ENCODE measurements at places on chromosomes 7 and 10. TPM values are rescaled to one million over a fixed set of nuclear protein-coding genes. Genes with fewer than 3 reads are reported as not detected.
A peak's percentile ranks its signal among the peaks of the same experiment; 100 is the strongest.

DNA sequence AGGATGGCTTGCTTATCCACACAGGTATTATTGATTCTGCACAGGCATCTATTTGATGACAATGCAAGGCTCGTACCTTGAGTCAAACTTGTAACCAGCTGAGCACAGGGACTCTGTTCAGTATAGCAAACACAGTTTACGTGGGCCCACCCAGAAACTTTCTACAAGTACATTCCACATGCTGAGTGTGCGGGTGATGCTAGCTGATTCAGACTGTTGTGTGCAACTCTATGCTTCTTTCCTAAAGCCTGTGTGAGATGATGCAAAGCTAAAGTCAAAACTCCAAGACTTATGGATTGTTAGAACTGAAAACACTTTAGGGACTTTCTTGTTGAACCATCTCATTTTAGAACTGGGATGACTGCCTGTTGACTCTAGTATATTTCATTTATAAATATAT lies 21.5 kb upstream of the CALD1 start:
- H3K4me1 ChIP-seq, result no peaks in the 10 kb centered on the region
- no peak overlapping the region for H3K27ac ChIP-seq
- no peak for DNase-seq
- no peaks in the 10 kb centered on the region for H3K27me3 ChIP-seq
- no peaks in the 10 kb centered on the region for H3K36me3 ChIP-seq

- no peaks in the 10 kb centered on the region for H3K27me3 ChIP-seq
- no peak for DNase-seq
- H3K4me1 ChIP-seq, result peaks cover 4% of the 10 kb centered on the region
- no peak overlapping the region for H3K4me3 ChIP-seq
- no peaks in the 10 kb centered on the region for H3K36me3 ChIP-seq
Measured at GRCh38 chr7:35700333-35700732, 5.4 kb upstream of the HERPUD2 start.

DNA sequence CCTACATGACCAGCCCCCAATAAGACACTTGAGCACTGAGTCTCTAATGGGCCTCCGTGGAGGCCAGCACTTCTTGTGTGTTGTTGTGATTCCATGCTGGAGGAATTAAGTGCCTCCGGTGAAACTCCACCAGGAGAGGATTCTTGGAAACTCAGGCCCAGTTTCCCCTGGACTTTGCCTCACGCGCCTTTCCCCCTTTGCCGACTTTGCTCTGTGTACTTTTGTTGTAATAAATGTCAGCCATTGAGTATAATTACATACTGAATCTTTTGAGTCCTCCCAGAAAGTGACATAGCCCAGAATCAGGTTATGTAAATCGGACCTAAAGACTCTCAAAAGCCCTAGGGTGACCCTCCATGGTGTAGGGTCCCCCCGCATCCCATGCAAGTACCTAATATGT lies 82.4 kb downstream of the DLG5 start:
- H3K4me1 ChIP-seq, result peaks cover 28% of the 10 kb centered on the region
- no peak overlapping the region for H3K4me3 ChIP-seq
- peaks cover 5% of the 10 kb centered on the region for H3K36me3 ChIP-seq
- no peaks in the 10 kb centered on the region for H3K27me3 ChIP-seq

GRCh38 chr7:16999541-17000267 lies 117.9 kb upstream of the AGR3 start:
- no peak overlapping the region for H3K27ac ChIP-seq
- no peaks in the 10 kb centered on the region for H3K36me3 ChIP-seq

The LAMB1 gene
- 329 TPM for polyA plus RNA-seq

The TRIM73 gene
- polyA plus RNA-seq, result 6.7 TPM

- no peak overlapping the region for H3K4me3 ChIP-seq
- DNase-seq, result no peak
- no peaks in the 10 kb centered on the region for H3K27me3 ChIP-seq
- H3K27ac ChIP-seq, result no peak overlapping the region
- H3K4me1 ChIP-seq, result no peaks in the 10 kb centered on the region
- no peaks in the 10 kb centered on the region for H3K36me3 ChIP-seq
Measured at GRCh38 chr7:2219606-2220005, 13.1 kb downstream of the MAD1L1 start.

DNA sequence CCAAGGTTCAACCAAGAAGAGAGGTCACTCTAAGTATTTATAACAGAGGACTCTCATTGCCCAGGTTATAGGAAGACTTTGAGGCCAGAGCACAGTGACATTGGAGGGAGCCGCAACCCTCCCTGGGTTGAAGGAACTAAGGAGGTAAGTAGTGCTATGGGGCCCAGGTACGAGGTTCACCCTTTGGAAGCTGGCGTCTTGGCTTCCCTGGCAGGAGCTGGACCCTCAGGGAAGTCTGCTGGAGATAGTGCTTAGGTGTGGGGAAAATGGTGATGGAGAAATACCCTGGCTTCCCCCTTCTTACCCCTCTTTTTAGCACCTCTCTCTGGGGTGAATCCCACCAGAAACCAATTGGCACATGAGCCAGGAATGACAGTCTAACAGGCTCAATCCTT lies 317.9 kb upstream of the ZNF32 start:
- no peak overlapping the region for H3K4me3 ChIP-seq
- H3K27me3 ChIP-seq, result no peaks in the 10 kb centered on the region
- H3K27ac ChIP-seq, result no peak overlapping the region
- H3K4me1 ChIP-seq, result no peaks in the 10 kb centered on the region
- H3K36me3 ChIP-seq, result no peaks in the 10 kb centered on the region

DNA sequence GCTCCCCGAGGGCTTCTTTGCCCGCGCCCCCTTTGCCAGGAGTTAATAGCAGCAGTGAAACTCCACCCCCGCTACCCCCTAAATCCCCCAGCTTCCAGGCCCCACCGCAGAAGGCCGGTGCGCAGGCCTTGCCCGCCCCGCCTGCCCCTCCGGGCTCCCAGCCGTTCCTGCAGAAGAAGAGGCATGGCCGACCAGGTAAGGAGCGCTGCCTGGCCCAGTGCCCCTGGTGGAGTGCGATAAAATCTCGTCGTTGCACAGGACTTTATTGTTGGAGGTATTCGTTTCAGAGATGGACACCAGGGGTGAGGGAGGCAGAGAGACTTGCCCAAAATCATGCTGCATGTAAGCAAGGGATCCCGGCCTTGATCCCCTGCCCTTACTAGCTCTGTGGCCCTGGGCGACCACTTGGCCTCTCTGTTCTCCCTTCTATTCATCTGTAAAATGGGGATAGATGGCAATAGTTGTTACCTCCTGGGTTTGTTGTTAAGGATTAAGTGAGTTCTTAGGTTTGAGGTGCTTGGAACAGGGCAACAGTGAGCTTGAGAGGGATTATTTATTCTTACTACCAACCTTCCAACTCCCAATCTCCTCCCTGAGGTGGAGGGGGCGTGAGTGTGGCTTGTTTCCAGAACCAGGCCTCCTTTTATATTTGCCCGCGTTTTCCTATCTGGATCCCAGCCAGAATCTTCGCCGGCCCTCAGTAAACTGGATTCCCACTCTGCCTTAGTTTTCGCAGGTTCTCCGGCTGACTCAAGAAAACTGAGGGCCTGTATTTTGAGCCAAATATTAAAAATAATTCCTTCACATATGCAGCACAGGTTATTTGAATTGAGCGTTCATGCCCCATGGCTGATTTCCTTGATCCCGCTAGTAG lies 78.3 kb downstream of the WIPF3 start:
- no peak overlapping the region for H3K27ac ChIP-seq
- H3K27me3 ChIP-seq, result no peaks in the 10 kb centered on the region
- H3K4me3 ChIP-seq, result no peak overlapping the region
- H3K36me3 ChIP-seq, result no peaks in the 10 kb centered on the region
- H3K4me1 ChIP-seq, result peaks cover 4% of the 10 kb centered on the region

- DNase-seq, result peak; percentile 83
- peak overlapping the region; percentile 84 for H3K27ac ChIP-seq
- no peaks in the 10 kb centered on the region for H3K36me3 ChIP-seq
- no peaks in the 10 kb centered on the region for H3K27me3 ChIP-seq
Measured at GRCh38 chr10:30784897-30785605, 155.5 kb upstream of the LYZL2 start.

GRCh38 chr10:6665847-6666246 lies 85.8 kb upstream of the PRKCQ start:
- H3K27me3 ChIP-seq, result peaks cover 5% of the 10 kb centered on the region
- no peaks in the 10 kb centered on the region for H3K4me1 ChIP-seq
- no peaks in the 10 kb centered on the region for H3K36me3 ChIP-seq
- no peak overlapping the region for H3K4me3 ChIP-seq

DNA sequence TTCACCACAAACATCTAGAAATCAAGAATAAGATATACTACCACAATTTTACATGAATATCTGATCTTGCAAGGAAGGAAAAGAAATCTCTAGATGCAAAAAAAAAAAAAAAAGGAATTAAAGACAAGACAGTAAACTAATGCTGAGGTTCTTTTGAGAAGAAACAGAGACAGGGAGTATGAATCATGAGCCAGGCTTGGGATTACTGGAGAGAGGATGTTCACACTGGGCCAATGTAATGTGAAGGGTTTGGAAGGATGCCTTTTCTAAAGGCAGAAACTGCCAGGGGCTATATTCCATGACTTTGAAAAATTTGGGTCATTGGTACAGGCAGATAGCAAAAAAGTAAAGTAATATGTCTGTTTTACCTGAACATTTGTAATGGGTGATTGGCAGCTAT lies 573.0 kb upstream of the IGFBP3 start:
- no peak overlapping the region for H3K4me3 ChIP-seq
- H3K27ac ChIP-seq, result peak overlapping the region; percentile 51
- peak; percentile 30 for DNase-seq
- H3K4me1 ChIP-seq, result no peaks in the 10 kb centered on the region

- no peak overlapping the region for H3K27ac ChIP-seq
- no peaks in the 10 kb centered on the region for H3K4me1 ChIP-seq
- no peak for DNase-seq
- no peak overlapping the region for H3K4me3 ChIP-seq
Measured at GRCh38 chr10:132678436-132679216, 107.3 kb downstream of the NKX6-2 start.

GRCh38 chr10:60937022-60937421 lies 7.0 kb downstream of the RHOBTB1 start:
- no peaks in the 10 kb centered on the region for H3K27me3 ChIP-seq
- no peaks in the 10 kb centered on the region for H3K36me3 ChIP-seq
- no peak for DNase-seq
- H3K4me3 ChIP-seq, result no peak overlapping the region
- no peak overlapping the region for H3K27ac ChIP-seq

- H3K4me1 ChIP-seq, result no peaks in the 10 kb centered on the region
- no peak overlapping the region for H3K27ac ChIP-seq
- no peak for DNase-seq
- H3K4me3 ChIP-seq, result no peak overlapping the region
- no peaks in the 10 kb centered on the region for H3K27me3 ChIP-seq
Measured at GRCh38 chr10:130423455-130424305, 287.5 kb downstream of the GLRX3 start.

DNA sequence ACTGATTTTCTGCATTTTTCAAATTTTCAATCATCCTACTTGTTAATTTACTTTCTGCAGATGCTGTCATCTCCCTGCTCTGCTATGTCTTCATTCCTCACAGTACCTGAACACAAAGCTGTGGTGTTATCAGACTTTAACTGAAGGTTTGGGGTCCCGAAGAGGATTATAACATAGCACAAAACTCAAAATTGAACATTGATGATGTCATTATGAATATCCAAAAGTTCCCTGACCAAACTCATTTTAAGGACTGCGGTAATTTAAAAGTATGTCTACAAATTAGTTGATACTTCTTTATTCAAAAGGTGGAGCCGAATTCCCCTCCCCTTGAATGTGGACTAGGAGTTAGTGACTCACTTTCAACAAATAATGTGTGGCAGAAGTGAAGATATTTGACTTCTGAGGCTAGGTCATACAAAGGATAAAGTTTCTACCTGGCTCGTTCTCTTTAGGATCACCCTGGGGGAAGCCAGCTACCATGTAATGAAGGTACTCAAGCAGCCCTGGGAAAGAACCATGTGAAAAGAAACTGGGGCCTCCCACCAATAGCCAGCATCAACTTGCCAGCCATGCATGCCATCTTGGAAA lies 6.4 kb upstream of the ENTPD7 start:
- no peaks in the 10 kb centered on the region for H3K36me3 ChIP-seq
- no peaks in the 10 kb centered on the region for H3K27me3 ChIP-seq
- no peak overlapping the region for H3K4me3 ChIP-seq
- no peak overlapping the region for H3K27ac ChIP-seq
- no peak for DNase-seq

- DNase-seq, result peak; percentile 73
- H3K36me3 ChIP-seq, result no peaks in the 10 kb centered on the region
- H3K27ac ChIP-seq, result no peak overlapping the region
- no peaks in the 10 kb centered on the region for H3K27me3 ChIP-seq
Measured at GRCh38 chr7:18345641-18346234, 149.8 kb upstream of the HDAC9 start.

GRCh38 chr7:113268757-113269156 lies 150.4 kb upstream of the SMIM30 start:
- H3K27ac ChIP-seq, result no peak overlapping the region
- no peaks in the 10 kb centered on the region for H3K27me3 ChIP-seq
- no peak overlapping the region for H3K4me3 ChIP-seq
- no peaks in the 10 kb centered on the region for H3K4me1 ChIP-seq
- DNase-seq, result no peak

DNA sequence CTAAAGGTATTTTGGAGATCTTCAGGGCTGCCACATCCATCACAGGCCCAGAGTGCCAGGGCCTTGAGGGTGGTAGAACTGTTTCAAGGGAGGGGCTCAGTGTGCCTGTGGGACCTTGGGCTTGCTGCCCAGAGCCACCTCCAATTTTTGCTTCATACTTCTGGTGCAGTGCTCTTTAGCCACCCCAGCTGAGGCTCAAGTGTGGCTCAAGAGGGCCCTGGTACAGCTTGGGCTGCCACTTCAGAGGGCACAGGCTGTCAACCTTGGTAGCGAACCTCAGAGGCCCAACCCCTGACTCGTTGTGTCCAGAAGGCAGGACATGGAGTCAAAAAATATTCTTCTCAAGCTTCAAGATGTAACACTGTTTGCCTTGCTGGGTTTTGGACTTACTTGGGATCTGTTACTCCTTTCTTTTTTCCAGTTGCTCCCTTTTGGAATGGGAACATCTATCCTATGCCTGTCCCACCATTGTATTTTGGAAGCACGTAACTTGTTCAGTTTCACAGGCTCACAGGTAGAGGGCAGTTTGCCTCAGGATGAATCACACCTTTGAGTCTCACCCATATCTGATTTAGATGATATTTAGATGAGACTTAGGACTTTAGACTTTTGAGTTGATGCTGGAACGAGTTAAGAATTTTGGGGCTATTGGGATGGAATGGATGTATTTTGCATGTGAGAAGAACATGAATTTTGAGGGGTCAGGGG lies 224.8 kb downstream of the RPS24 start:
- no peaks in the 10 kb centered on the region for H3K36me3 ChIP-seq
- H3K27ac ChIP-seq, result peak overlapping the region; percentile 71
- no peak for DNase-seq

DNA sequence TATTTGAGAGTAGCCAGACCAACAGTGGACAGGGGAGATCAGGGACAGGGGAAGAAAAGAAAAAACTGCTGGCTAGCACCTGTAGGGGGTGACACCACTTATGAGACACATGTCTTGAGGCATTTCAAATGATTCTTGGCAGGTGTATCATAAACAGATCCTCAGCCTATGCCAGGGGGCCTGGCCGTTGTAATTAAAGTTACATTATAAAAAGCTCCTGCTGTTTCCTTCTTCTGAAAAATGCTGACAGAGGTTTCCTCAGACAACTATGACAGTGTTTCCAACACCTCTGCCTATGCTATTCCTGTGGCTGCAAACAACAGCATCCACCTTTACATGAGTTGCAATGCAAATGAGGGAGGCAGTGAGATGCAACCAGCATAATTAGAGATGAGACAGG lies 281.0 kb upstream of the PTER start:
- DNase-seq, result peak; percentile 8

The ASB4 gene
- not detected for polyA plus RNA-seq

The NEBL gene
- polyA plus RNA-seq, result 9.9 TPM

- H3K4me1 ChIP-seq, result no peaks in the 10 kb centered on the region
- H3K27me3 ChIP-seq, result peaks cover 3% of the 10 kb centered on the region
- no peak overlapping the region for H3K27ac ChIP-seq
- DNase-seq, result no peak
Measured at GRCh38 chr7:32357535-32358277, 132.5 kb downstream of the LSM5 start.
